Stimulated activated CD8-positive, alpha-beta memory T cell treated with anti-CD3 and anti-CD28 coated beads, Interleukin-7, amount 100 ng/mL, for 1 hour (primary cell): ENCODE measurements at places on chromosomes 1 and 21.

- no peak for DNase-seq
These were observed 82.1 kb upstream of the CCDC190 start for GRCh38 chr1:162942916-162943559.

- DNase-seq, result no peak
These were observed 27.6 kb downstream of the EIF2D start for GRCh38 chr1:206584683-206585082.

DNA sequence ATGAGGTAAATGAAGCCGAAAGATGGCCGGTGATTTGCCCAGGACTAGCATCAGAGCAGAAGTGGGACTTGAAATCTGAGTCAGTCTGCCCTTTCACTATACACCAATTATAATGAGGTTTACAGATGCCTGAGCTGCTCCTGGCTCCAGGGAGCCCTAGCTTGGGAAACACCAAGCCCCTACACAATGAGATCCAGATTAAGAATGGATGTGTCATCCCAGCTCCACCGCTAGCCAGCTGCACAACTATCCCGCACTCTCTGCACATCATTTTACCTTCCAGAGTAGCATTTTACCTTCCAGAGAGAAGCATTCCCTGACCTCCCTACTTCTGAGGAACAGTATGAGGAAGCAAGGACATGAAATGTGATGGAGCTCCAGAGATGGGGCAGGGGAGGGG, 27.0 kb downstream of the SERTAD4 start:
- no peak for DNase-seq

DNA sequence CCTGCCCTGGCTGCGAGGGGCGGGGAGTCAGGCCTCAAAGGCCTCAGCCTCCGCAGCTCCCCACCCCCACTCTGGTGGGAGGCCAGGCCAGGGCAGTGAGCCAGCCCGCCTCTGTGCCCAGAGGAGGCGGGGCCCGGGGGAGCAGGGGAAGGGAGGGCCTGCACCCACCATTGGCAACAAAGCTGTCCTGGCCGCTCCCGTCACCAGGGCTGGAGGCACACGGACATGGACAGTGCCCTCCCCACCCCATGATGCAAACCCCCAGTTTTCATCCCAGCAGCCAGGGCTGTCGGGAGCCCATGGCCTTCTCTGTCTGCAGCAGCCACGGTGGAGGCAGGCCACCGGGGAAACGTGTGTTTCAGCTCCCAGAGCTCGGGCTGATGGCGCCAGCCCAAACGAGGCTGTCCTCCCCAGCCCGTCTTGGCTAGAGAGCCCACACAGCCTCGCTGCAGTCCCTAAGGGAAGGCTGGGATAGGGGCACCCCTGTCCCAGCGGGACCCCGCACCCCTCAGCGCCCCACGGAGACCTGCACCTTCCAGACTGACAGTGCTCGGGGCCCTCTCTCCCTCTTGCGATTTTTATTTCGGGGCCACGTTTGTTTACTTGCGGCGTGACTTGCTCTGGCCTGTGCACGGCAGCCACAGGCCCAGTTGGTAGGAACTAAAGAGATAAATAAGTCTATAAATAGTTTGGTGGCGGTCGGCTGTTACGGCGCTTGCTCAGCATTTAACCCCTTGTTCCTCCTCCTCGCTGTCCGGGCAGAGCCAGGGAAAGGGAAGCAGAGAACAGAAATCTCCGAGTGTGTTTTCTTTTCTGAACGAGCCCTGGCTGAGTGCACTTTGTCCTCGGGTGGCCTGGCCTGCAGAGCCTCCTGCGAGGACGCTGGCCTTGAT, 101.8 kb downstream of the PRDM16 start:
- no peak for DNase-seq

DNA sequence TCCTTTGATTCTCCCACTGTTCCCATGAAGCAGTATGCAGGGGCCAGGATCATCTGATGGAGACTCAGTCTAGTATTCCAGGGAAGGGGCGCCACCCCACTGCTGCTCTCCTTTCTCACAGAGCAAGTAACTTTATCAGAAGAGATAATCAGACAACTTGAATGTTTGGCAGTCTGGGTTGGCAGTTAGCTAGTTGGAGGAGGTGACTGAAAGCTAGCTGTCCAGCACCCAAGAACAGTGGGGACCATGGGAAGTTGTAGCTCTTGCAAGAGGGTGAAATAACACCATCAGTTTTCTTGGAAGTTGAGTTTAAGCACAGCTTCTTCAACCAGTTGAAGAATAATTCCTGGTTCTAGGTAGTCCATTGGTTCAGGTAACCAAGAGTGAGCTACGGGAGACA, 22.2 kb upstream of the AGL start:
- DNase-seq, result no peak
